ENCODE measurements at places on chromosomes 3 and 15.

DNA sequence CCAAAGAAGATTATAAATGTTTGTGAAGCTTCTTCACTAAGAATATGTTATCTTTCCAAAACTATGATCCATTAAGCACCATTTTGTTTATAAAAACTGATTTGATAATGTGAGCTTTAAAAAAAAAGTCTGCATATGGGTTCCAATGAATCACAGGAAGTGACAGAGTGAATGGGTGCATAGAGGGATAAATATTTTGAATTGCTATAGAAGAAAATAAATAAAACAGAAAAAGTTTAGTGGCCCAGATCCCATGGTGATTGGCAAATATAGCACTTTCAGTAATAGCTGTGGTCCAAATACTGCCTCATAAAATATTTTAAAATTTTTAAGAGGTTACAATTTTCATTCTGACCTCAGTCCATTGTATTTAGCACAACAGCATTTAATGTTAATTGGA lies 19.2 kb downstream of the CPA3 start:
- no peak for DNase-seq

DNA sequence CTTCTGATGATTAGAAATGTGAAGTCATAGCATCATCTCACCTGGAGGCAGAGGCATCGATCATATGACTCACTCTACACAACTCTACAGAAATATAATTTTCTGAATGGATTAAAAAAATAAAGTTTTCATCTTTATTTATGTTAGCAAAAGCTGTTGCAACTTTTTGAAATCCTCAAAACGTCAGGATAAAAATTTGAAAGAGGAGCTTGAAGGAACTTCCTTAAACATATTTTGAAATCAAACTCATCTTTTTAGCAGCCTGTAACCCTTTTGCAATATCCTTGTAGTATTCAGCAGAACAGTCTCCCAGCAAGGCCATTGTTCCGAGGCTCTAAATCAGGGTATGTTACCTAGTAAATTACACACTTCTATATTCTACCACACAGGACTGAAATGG lies 985.4 kb downstream of the PLOD2 start:
- no peak for DNase-seq

GRCh38 chr15:98943601-98944151 lies 63.9 kb downstream of the PGPEP1L start:
- DNase-seq = no peak

DNA sequence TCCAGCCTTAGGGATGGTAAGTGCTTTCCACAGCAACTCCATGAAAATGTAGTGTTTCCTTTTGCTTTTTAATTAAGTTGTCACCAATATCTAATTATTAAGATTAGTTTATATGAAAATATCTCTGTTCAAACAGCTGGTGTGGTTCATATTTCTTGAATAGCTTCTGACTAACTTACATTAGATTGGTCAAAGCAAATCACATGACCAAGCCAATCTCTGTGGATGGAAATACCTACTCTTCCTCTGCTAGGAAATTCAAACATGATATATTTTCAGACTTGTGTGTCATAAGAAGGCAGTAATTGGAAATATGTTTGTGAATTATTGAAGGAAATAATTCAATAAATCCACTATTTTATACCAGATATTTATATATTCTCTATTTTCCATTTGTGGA lies 54.6 kb upstream of the CADM2 start:
- DNase-seq = no peak

DNA sequence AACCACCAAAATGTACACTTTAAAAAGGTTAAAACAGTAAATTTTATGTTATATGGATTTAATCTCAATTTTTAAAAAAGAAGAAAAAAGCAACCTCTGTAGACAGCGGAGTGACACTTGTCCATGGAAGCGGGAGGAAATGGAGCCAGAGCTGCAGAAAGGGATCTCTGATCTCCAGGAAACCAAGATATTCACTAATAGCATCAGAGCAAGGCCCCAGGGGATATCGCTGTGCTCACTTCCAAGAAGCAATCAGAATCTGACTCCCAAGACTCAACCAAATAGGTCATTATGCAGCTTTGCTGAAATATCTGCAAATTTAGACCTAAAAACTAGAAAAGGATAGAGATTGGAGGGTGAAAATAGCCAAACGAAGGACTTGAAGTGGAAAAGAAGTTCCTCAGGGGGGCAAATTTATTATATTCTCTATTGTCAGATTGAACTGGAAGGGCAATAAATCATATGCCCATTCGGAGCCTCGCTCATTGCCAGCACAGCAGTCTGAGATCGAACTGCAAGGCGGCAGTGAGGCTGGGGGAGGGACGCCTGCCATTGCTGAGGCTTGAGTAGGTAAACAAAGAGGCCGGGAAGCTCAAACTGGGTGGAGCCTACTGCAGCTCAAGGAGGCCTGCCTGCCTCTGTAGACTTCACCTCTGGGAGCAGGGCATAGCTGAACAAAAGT lies 62.0 kb upstream of the ATP2C1 start:
- DNase-seq = no peak

- no peak for DNase-seq
Observed at GRCh38 chr3:100231668-100232067, 29.1 kb upstream of the TBC1D23 start.

DNA sequence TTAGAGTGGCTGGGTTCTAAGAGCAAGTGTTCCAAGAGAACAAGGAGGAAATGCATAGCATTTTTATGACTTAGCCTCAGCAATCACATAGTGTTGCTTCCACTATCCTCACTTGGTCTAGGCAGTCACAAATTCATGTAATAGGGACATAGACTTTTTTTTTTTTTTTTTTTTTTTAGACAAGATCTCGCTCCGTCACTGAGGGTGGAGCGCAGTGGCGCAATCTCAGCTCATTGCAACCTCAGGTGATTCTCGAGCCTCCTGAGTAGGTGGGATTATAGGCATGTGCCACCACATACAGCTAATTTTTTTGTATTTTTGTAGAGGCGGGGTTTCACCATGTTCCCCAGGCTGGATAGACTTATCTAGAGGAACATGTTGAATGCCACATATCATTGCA lies 4.7 kb upstream of the GNB4 start:
- no peak for DNase-seq

DNA sequence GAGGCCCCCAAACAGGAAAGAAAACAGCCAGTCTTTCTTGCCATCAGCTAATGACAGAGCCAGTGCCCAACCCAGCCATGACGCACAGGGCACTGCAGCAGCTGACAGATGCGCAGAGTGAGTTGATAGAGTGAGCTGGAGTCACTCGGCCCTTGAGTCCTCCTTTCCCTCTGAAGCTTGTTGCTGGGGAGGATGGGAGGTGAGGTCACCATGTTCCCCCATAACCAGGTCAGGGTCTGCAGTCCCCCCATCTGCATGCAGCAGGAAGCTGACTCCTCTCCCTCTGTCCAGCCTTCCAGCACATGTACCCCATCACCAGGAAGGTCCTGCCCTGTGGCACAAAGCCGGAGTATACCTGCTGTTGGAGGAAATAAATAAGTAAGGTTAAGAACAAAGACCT lies 174.6 kb downstream of the ABHD5 start:
- no peak for DNase-seq

DNA sequence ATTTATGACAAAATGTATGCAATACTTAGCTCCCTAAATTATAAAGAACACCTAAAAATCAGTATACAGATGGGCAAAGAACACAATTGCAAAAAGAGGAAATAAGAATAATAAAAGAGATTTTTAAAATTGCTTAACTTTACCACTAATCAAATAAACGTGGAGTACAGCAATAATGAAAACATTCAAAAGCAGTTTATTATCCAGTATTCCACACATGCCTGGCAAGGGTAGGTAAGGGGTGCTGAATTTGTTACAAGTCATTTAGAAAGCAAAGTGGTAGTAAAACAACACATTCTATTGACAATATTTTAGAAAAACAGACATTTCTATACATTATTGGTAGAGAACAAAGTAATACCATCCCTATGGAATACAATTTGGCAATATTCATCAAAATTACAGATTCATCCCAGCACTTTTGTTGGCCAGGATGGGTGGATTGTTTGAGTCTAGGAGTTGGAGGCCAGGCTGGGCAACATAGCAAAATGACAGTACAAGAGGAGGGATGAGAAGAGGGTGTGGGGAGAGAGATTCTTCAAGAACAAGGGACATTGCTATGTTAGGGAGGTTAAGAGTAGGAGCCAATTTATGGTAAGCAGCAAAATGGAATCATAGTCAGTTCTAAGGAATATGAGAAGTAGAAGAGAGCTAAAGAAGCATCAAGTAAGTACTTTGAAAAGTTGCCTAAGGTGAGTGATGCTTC lies 3.7 kb upstream of the ACKR4 start:
- DNase-seq = no peak

GRCh38 chr3:98739266-98739665 lies 23.9 kb upstream of the ST3GAL6 start:
- no peak for DNase-seq

DNA sequence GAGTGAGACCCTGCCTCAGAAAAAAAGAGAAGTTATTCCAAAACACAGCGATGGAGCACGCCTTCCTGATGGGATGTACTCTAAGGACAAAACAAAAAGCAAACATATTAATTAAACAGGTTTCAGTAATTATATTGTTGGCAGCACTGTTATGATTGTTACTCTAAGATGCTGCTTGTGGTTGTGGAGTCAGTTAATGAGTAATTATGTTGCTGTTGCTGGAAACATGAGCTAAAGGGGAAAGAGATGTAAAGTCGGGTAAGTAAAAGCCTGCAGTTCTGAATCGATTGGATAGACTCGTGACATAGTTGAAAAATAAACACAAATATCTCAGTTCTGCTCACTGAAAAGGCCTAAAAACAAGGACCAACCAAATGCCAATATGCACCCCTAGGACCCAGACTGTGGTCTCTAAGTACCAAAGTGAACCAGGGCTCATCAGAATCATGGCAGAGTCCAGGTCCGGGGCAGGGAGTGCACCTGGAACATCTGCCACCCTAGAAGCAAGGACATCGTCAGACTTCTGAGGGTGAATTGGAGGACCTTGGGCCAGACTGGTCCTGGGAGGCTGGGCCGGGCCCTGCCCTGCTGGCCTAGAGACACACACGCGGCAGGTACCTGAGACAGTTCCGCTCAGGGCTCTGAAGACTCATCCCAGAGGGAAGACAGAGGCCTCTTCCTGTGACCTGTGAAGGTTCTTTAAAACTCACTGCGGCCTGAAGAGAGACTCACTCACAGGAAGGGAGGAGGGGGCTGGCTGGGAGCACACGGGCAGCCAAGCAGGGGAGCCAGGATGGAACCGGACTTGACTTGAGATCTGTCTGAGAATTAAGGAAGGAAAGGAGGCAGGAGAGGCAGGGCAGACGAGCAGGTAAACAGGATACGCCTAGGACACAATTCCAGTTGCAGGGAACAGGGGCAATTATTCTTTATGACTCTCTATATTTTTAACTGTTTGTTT lies 140.5 kb downstream of the LRRK1 start:
- DNase-seq = no peak

- no peak for DNase-seq
Observed at GRCh38 chr3:146322216-146322817, 71.4 kb upstream of the PLSCR4 start.

- DNase-seq = no peak
Observed at GRCh38 chr3:187822402-187822801, 77.1 kb upstream of the BCL6 start.

- DNase-seq = no peak
Observed at GRCh38 chr3:150300852-150301517, 107.1 kb upstream of the TSC22D2 start.

DNA sequence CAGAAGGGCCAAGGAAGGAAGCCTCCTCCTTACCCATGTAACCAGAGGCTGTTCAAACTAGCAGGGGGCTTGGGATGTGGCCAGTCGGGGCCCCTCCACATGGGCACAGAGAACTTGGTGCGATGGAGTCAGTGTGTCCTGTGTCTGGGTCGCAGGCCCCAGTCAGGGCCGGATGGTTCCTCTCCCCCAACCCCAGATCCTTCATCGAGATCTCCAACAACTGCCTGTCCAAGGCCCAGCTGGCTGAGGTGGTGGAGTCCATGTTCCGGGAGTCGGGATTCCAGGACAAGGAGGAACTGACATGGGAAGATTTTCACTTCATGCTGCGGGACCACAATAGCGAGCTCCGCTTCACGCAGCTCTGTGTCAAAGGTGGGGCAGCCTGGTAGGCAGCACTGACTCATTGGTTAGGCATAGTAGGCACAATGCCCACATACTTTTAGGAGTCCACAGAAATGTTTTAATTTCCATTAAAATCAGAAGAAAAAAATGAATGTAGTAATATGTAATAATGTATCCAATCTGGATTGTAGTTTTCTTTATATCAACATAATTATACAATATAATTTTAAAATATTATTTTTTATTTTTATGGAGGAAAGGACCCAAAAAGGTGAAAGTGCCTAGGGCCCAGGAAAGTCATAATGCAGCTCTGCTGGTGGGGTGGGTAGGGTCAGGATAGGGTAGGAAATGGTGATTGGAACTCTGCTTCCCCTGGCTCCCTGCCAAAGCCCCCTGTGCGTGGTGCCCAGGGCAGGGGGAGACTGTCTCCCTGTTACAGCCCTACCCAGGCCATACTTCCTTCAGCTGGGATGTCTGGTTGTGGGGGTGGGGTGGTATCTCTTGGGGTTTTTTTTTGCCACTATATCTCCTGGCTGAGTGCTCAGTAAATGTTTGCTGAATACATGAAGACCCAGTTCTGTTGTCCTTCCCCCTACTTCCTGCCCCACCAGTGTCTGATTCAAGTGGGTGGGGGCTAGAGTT lies 18.6 kb downstream of the DUOX1 start:
- DNase-seq = no peak

- no peak for DNase-seq
Observed at GRCh38 chr3:172223870-172224269, 184.5 kb downstream of the FNDC3B start.

GRCh38 chr15:60798821-60799220 lies 319.9 kb upstream of the ICE2 start:
- no peak for DNase-seq

- no peak for DNase-seq
Observed at GRCh38 chr3:101532783-101533602, 20.0 kb upstream of the SENP7 start.

DNA sequence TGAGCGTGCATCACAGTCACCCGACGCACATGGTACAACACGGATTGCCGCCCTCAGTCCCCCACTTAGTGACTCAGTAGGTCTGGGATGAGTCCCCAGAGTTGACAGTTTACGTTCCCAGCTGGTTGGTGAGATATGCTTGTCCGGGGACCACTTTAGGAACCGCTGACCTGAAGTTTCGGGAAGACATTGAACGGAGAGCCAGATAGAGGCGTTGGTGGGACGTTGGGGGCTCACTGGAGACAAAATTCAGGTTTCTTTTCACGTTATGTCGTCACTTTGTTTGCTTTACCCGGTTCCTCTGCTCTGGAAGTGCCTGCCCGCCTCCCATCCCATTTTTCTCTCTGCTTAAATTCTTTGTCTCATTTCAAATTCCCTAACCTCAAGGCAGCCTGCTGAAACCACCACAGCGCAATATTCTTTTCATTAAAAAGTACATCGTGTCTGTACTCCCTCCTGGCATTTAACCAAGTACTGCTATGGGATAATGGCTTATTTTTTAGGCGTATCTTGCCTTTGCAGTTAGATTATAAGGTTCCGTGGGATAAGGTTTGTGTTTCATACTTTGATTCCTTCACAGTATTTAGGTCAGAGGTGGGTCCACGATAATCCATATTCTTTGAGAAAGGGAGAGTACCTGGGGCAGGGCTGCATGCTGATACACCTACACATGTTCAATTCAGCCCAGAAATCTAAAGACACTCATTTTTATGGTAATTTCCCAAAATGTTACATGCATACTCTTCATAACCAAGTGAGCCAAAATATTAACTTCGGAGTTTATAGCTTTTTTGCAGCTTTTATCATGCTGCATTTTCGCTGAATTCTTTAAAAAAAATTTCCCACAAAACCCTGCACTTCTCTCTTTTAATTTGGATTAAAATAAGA lies 921 bp downstream of the LMLN start:
- DNase-seq = no peak

Measured in stimulated activated CD8-positive, alpha-beta memory T cell treated with anti-CD3 and anti-CD28 coated beads, Interleukin-7, amount 100 ng/mL, for 4 hours (primary cell).